ENCODE measurements at places on chromosomes 11 and 22.
A peak's percentile ranks its signal among the peaks of the same experiment; 100 is the strongest.

DNA sequence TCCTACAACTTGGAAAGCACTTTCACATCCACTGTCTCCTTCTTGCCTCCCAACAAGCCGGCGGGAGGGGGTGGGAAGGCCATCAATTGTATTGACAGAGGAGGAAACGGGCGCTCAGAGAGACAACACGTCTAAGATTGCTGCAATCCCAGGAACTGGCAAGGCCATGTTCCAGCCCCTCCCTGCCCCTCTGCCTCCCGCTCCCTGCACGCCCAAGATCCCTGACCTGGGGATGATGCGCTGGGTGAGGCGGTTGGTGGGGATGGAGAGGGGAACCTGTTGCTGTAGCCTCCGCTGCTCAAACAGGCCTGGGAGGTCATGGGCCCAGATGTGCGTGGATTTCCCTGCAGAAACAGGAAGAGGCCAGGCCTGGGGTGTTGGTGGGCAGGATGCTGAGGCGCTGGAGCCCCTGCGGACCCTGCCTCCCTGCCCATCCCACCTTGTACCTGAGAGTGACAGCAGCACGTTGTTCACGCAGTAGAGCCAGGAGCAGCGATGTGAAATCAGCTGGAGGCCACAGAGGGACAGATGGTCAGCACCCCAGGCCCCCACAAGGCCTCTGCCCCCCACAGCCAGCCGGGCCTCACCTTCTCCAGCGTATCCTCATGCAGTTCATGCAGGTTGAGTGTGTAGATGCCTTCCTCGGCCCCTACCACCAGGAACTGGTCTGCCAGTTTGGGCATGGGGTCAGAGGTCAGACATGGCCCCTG lies 6.8 kb downstream of the MAP4K2 start:
- no peak for DNase-seq

DNA sequence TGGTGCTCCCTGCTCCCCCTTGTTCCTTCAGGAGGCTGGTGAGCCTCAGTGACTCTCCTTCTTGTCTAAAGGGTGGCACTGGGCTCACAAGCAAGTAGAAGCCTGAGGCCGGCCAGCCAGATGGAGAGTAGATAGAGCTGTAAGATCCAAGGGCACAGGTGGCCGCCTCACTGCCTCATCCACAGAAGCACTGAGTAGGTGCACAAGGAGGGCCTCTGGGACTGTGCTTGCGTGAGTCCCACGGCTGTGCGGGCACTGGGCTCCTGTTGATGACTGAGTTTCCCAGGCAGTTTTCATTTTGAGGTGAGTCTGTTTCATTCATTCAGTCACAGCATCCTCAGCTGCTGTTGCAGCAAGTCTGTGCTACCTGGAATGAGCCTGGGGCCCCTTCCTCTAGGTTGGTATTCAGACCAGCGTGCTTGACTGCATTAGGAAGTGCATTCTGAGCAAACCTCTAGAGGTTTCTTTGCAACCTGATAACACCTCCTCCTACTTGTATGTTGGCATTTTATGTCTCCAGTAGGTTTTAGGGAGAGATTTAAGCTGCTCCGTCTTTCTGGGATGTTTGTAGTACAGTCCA lies 184.0 kb downstream of the TBC1D22A start:
- DNase-seq = no peak

DNA sequence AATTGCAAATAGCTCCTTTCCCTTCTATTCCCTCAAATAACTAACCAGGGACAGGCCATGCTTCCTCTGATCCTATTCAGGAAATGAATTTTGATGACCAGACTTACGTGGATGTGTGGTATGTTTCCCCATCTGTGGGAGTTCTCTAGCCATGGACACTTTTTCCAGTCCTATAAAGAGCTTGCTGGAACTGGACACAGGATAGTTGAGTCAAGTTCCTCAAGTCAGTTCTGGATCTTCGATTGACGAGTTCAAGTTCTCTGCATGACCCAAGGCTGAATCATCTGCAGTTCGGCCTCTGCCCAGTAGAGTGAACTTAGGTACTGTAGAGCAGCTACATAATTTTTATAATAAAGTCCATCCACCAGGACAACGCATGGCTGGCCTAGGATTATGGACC lies 52.7 kb upstream of the CCND1 start:
- no peak for DNase-seq

- no peak for DNase-seq
Measured at GRCh38 chr11:44747836-44748235, 21.1 kb downstream of the TSPAN18 start.

GRCh38 chr11:95725196-95725595 lies 64.4 kb downstream of the FAM76B start:
- no peak for DNase-seq

- no peak for DNase-seq
Measured at GRCh38 chr11:14253421-14253820, 105.6 kb downstream of the RRAS2 start.

DNA sequence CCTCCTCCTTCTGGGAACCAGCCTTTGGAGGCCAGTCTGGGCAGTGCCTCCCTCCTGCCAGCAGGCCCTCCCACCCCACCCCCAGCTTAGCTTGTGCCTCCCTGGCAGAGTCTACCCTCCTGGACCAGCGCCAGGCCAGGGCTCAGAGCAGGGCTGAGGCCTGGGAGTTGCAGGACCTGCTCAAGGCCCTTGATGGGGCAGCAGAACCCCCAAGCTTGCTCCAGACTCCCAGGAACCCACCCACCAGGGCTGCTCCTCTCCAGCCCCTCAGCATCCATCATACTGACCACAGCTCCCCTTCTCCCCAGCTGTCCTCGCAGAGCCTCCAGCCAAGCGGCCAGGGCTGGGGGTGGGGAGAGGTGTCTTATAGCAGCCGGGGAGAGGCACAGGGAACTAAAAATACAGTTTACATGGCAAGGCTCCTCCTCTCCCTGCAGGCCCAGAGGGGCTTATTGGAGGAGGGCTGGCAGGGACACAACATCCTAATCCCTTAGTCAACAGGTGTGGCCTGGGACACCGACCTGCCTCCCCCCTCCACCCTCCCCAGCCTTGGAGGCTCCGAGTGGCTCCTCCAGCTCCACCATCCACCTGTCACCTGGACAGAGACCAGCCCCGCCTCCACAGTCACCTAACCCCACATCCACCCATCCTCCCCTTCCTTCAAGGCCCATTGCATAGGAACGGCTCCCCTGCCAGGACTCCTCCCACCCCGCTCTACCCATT lies 5.2 kb upstream of the MB start:
- DNase-seq = no peak

DNA sequence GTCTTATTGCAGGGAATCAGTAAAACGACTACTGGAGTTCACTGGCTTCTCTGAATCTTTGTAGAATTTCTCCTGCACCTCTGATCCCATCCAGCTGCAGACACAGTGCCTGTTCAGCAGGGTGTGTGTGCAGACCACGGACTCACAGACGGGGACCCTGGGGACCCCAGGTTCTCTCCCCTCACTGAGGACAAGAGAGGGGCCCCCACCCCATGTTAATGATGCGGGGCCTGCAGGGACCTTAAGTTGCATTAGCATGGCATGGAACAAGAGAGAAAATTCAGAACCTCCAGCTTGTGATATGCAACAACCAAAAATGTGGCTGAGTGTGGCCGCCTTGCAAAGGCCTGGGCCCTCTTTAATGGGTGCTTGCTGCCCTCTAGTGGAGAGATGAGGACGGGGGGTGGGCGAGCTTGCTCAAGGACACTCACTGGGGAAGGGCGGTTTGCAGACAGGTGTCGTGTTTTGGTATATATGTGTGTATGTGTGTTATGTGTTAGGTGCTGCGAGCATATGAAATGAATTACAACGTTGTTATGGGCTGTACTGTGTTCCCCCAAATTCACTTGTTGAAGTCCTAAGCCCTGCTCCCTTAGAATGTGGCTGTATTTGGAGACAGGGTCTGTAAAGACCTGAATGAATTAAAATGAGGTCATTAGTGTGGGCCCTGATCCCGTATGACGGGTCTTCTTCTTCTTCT lies 84.4 kb upstream of the SEPTIN5 start:
- peak; percentile 84 for DNase-seq

Data from 8988T (cell line).